ENCODE measurements at places on chromosomes 5 and 9.

- DNase-seq: no peak
Observed at GRCh38 chr9:14258156-14258555, 55.8 kb downstream of the NFIB start.

- DNase-seq: no peak
Observed at GRCh38 chr5:123282444-123282843, 140.8 kb downstream of the CEP120 start.

GRCh38 chr9:31415164-31415563 is 969.3 kb upstream of the ACO1 start:
- DNase-seq: no peak

GRCh38 chr5:112270299-112271293 is 148.5 kb downstream of the EPB41L4A start:
- DNase-seq: no peak

DNA sequence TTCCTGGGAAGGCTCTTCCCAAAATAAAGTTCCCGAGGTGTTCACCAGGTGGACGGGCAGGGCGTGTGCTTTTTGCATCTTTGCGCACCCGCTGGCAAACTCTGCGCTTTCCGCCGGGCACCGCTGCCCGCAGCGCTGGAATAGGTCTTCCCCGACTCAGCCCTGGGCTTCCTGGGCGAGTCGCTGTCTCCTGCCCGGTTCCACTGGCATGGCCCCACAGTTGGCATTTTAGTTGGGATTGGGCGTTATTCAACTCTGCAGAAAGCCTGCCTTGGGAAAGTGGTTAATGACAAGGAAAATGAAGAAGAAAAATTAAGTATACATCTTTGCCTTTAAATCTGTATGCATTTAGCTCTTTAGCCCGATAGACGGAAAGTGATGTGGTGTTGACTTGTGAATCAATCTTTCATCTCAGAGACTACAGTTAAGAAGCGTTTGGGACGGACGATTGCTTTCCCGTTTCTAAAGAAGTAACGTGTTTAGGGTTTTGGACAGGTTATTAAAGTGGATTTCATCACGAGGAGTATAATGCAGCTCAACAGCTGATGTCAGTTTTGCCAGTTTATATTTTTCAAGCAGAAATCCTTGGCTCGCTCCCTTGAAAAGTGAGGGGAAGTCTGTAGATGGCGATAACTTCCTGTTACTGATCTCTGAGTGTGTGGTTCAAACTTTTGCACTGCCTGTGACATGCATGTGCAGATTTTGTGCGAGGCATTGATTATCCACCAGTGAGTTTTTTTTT is 946 bp downstream of the ADCY2 start:
- DNase-seq: no peak

- DNase-seq: no peak
Observed at GRCh38 chr5:52894451-52894850, 94.7 kb upstream of the ITGA2 start.

DNA sequence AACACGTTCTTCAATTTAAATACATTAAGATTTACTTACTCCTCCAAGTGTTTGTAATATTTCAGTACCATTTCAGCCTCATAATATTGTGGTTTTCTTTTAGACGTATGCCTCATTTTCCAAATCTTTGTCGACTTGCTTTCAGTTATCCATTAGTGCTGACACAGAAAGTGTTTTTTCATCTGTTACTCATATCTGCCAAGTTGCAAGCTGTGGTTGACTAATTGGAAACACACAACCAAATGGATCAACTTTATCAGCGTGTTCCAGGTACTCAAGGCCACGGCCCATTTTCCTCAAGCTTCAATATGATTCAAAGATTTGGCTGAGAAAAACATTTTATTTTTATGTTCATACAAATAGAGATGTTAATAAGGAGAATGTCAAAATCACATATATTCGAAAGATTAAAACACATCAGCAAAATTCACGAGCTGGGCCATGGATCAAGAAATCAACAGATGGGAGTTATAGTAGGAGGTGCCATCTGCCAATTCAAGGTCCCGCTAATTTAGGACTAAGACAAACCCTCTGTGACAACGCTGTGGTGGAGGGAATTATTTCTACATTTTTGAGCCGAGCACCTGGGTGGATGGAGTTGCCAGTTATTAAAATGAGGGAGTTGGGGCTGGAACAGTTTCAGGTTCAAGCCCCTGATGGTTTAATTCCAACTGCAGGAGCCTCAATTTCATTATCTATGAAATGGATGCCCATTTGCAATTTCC is 27.2 kb upstream of the CCNJL start:
- DNase-seq: no peak

- no peak for DNase-seq
Observed at GRCh38 chr5:1192971-1193590, 8.3 kb upstream of the SLC6A19 start.

- DNase-seq: no peak
Observed at GRCh38 chr5:60339691-60340201, 360.2 kb downstream of the DEPDC1B start.

GRCh38 chr5:134554319-134555222 is 29.1 kb downstream of the JADE2 start:
- no peak for DNase-seq

DNA sequence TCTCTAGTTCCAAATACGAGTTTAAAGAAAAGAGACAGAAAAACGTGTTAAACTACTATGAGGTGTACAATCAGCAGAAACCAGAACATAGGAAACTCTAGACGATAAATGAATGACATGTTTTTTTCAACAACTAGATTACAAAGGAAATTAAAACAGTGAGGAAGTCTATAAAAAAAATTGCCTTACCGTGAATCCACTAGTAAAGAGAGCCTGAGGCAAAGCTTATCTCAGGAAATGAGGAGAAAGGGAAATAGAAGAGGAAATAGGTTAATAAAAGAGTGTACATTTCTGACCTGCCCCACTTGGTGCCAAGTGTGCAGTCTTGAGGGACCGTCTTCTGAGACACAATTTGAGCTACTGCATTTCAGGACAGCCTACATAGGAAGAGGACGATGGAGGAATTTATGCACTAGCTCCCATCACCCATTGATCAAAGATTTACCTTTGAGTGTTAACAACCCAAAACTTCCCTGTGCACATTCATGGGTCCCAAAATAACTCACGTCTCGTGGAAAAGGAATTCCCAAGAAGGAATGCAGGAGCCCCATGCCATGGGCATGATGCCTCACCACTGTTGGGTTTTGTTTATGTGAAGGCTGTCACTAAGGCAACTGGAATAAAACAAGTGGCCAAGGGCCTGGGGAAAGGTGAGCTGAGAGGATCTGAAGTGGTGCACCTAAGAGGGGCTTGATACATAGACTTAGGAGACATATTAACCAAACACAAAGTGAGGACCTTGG is 53.6 kb upstream of the SLC1A3 start:
- DNase-seq: no peak

DNA sequence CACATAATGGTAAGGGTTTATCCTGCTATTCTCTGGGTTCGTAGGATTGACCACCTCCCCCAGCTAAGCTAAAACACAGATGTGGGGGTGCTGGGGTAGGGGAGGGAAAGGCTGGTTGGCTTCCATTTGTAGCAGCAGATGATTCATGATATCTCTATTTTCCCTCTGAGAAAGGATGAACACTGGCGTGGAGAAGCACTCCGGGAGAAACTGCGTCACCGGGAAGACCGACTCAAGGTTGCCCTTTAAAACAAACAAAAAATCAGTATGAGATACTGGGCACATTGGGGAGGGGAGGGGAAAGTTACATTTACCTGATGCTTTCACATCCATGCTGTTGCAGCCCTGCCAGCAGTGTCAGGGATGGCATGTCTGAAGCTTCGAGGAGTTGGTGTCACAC is 28.2 kb downstream of the RAB14 start:
- no peak for DNase-seq

DNA sequence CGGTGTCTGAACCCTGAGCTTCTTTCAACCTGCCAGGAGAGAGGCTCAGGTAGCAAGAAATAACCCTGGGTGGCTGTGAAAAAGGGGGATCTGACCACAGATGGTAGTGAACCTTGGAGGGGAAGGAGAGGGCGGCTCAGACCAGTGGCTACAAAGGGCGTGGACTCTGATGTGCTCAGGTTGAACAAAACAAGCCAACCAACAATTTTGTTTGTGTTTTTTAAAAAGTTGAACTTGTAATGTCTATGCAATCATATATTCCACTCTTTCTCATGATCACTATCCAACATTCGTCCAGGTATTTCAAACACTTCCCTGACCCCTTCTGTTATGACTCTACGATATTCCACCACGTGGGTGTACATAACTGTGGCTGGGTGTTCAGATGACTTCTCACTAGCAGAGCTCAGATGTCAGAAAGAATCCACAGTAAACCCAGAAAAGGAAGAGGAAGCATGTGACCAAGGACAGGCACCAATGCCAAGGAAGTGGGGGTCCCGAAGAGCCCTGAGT is 20.0 kb downstream of the PTPN3 start:
- no peak for DNase-seq

DNA sequence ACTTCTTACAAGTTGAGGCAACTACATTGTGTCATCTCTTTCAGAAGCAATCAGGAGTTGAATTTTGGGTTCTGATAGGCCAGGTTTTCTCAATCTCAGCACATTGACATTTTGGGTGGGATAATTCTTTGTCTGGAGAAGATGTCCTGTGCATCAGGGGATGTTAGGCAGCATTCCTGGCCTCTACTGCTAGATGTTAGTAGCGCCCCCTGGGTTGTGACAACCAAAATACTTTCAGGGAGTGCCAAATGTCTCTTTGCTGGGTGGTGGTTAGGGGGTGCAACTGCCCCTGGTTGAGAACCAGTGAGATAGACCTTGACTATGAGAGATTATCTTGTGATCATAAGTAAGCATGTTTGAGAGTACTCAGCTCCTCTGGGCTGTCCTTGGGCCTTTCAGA is 164.3 kb upstream of the KLF9 start:
- DNase-seq: no peak
